ENCODE measurements at places on chromosomes 7 and 10.

GRCh38 chr7:40805361-40805760 is 670.6 kb downstream of the SUGCT start:
- no peaks in the 10 kb centered on the region for H3K36me3 ChIP-seq
- DNase-seq, result no peak
- no peak overlapping the region for H3K4me3 ChIP-seq
- H3K27ac ChIP-seq, result no peak overlapping the region
- H3K27me3 ChIP-seq, result no peaks in the 10 kb centered on the region
- no peaks in the 10 kb centered on the region for H3K4me1 ChIP-seq

DNA sequence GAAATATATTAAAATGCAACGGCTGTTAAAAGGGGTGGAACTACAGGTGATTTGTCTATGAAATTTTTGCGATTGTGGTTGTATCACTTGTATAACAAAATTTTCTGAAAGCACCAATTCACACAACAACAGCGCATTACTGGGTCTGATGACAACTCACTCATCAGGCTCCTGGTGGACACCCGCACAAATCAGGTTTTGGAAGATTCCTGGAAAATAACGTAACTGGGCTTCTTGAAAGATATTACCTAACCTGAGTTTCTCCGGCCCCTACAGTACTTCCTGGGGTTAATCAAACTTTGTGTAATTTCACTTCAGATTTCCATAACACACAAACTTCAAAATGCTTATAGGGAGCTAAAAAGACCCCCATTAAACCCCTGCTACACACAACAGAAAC is 7.6 kb downstream of the SNX8 start:
- H3K36me3 ChIP-seq, result 0 out of 2 replicates have a peak, but pooled peaks cover 4% of the 10 kb centered on the region
- H3K27ac ChIP-seq, result no peak overlapping the region
- no peak overlapping the region for H3K4me3 ChIP-seq
- no peaks in the 10 kb centered on the region for H3K4me1 ChIP-seq

DNA sequence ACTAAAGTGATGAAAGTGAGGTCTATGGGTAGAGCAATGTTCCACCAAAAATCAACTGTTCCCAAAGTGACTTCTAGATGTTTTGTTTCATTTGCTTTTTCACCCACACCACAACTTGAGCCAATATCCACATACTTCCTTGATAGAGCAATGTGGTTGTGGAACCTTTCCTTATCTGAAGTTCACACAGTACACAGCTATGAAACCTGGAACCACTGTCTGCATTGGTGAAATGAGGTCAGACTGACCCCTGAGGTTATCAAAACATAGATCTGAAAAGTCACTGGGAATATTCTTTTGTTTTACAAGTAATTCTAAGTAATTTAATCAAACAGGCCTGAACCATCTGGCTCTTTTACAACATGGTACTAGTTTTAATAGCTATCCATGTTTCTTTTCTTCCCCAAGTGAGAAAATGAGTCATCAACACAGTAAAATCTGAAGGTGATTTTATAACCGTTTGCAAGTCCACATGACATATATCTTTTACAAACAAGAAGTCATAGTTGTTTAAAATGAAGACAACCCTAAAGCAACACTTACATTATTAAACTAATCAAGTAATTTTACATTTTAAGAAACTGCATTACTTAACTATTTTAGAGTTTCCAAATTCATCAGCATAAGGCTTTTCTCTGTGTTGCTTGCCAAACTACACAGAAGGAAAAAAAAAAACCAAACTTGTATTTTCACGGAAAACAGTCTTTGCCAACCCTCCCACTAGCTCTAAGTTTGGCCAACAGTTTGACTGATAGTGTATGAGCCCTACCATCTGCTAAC is 80.3 kb downstream of the LRRC17 start:
- H3K4me1 ChIP-seq, result no peaks in the 10 kb centered on the region
- no peak overlapping the region for H3K4me3 ChIP-seq
- peaks cover 7% of the 10 kb centered on the region for H3K27me3 ChIP-seq
- no peak for DNase-seq
- H3K36me3 ChIP-seq, result no peaks in the 10 kb centered on the region

DNA sequence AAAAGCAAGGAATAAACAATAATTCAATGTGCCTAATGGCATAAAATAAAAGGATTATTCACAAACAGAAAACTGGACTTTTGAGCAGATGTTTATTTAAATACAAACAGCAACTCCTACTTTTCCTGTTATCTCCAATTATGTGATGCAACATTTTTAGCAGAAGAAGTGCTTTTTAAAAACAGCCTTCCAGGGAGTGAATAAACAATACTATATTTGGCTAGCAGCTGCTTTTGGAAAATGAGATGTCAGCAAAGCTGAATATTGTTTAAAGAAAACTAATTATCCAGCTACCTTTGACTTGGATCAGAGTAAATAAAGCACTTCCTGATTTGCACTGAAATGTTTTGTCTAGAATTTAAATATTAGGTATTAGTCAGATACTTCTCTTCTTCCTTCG is 23.2 kb downstream of the CDK1 start:
- no peak overlapping the region for H3K27ac ChIP-seq
- no peak overlapping the region for H3K4me3 ChIP-seq
- DNase-seq, result no peak
- no peaks in the 10 kb centered on the region for H3K4me1 ChIP-seq

- H3K36me3 ChIP-seq, result no peaks in the 10 kb centered on the region
- H3K27ac ChIP-seq, result no peak overlapping the region
- H3K4me3 ChIP-seq, result no peak overlapping the region
- peak; percentile 11 for DNase-seq
These were observed 63.3 kb upstream of the PRKG1 start for GRCh38 chr10:51010977-51011376.

- H3K4me3 ChIP-seq, result no peak overlapping the region
- H3K27ac ChIP-seq, result no peak overlapping the region
- H3K4me1 ChIP-seq, result no peaks in the 10 kb centered on the region
- no peaks in the 10 kb centered on the region for H3K27me3 ChIP-seq
These were observed 34.0 kb downstream of the SVIL start for GRCh38 chr10:29600821-29601220.

- no peak overlapping the region for H3K4me3 ChIP-seq
- no peaks in the 10 kb centered on the region for H3K27me3 ChIP-seq
- DNase-seq, result no peak
- H3K4me1 ChIP-seq, result no peaks in the 10 kb centered on the region
- no peak overlapping the region for H3K27ac ChIP-seq
These were observed 185.6 kb downstream of the PAXIP1 start for GRCh38 chr7:154817224-154817896.

GRCh38 chr7:142300689-142301088 is 42.8 kb upstream of the PRSS58 start:
- no peaks in the 10 kb centered on the region for H3K27me3 ChIP-seq
- peak overlapping the region; percentile 65 for H3K27ac ChIP-seq
- no peak overlapping the region for H3K4me3 ChIP-seq
- no peaks in the 10 kb centered on the region for H3K36me3 ChIP-seq
- DNase-seq, result peak; percentile 70

- H3K36me3 ChIP-seq, result no peaks in the 10 kb centered on the region
- no peak for DNase-seq
- no peak overlapping the region for H3K4me3 ChIP-seq
- peaks cover 13% of the 10 kb centered on the region for H3K27me3 ChIP-seq
- no peak overlapping the region for H3K27ac ChIP-seq
These were observed 29.8 kb downstream of the DIP2C start for GRCh38 chr10:659688-660141.

DNA sequence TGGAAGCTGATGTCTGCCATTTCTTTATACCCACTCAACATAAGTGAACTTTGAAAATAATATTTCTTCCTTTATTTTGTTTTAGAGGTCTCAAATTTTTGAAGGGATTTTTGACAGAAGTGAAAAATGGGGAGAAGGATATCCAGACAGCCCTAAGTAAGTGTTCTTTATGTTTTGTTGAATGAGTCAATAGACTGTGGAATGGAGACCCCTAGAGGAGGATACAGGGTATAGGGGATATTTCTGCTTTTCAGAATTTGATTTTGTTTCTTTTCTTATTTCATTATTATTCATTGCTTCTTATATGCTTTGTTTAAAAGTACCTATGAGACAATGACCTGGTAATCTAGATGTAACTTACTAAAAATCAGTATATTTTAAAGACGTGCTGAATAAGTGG is 34.4 kb downstream of the PLEKHA8 start:
- H3K36me3 ChIP-seq, result peaks cover 47% of the 10 kb centered on the region
- no peak overlapping the region for H3K4me3 ChIP-seq
- no peaks in the 10 kb centered on the region for H3K27me3 ChIP-seq
- no peak overlapping the region for H3K27ac ChIP-seq
- no peaks in the 10 kb centered on the region for H3K4me1 ChIP-seq

DNA sequence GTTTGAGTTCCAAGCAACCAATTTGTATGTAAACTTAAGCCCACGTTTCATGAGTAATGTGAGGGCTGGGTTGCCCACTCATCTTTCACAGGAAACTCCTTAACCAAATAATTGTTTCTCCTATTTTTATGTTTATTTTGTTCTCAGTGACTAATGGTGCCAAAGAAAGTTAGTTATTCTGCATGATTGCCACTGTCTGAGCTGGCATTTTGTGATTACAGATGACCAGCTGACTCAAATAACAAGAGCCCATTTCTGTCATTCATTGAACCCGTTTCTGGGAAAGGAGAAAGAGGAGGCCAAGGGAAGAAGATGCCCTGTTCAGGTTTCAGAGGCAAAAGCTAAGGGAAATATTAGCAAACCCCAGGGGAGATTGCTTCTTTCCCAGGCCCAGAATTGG is 186.9 kb upstream of the MYO3A start:
- H3K36me3 ChIP-seq, result no peaks in the 10 kb centered on the region
- no peak overlapping the region for H3K4me3 ChIP-seq
- no peak for DNase-seq
- H3K27me3 ChIP-seq, result no peaks in the 10 kb centered on the region

DNA sequence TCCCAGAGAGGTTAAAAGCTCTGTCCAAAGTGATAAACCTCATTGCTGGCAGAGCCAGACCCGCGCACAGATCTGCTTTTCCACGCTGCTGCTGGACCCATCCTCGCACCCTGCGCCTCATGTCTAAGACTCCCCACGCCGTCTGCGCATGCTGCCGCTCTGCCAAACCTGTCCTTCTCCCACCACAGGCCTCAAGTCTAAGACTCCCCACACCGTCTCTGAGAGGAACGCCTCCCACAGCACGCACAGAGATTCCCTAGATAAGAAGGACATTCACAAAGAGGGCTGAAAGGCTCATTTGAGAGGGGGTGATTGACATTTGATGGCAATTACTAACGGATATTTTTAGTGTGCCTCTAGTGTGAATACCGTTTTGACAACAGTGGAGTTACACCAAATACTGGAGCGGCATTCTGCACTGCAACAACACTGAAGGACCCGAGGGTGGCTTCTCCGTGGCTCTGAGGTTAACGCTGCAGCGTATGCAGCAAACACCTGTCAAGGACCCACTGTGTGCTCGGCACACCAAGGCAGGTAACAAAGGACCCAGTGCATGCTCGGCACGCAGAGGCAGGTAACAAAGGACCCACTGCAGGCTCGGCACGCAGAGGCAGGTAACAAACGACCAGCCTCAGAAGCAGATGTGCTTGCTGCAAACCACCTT is 231.4 kb downstream of the DNAJB6 start:
- no peak overlapping the region for H3K4me3 ChIP-seq
- H3K4me1 ChIP-seq, result no peaks in the 10 kb centered on the region
- no peak for DNase-seq
- peaks cover 82% of the 10 kb centered on the region for H3K36me3 ChIP-seq

GRCh38 chr7:97016381-97017191 is 8.0 kb downstream of the DLX5 start:
- H3K4me1 ChIP-seq, result no peaks in the 10 kb centered on the region
- H3K27me3 ChIP-seq, result peaks cover 5% of the 10 kb centered on the region
- no peak overlapping the region for H3K4me3 ChIP-seq
- no peaks in the 10 kb centered on the region for H3K36me3 ChIP-seq
- no peak for DNase-seq
- H3K27ac ChIP-seq, result no peak overlapping the region

DNA sequence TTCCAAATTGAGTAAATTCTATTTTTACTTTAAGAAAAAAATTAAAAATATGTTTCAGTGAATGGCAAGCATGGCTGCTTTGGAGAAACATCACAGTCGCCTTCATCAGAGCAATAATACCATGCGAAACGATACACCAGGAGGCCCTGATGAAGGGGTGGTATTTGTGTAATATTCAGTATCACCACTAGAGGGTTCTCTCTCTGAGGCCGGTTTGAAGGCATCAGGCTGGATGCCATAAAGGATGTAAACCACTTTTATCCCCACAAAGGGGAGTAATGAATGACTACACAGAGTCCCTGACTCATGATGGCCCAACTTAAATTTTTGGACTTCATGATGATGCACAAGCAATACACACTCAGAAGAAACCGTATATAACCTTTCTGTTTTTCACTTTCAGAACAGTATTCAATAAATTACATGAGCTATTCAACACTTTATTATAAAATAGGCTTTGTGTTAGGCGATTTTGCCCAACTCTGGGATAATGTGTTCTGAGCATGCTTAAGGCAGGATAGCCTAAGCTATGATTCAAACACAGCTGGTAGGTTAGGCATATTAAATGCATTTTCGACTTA is 95.5 kb downstream of the PPP1R17 start:
- no peaks in the 10 kb centered on the region for H3K27me3 ChIP-seq
- no peaks in the 10 kb centered on the region for H3K4me1 ChIP-seq
- H3K36me3 ChIP-seq, result no peaks in the 10 kb centered on the region
- DNase-seq, result peak; percentile 17

GRCh38 chr7:39732837-39733804 is 109.7 kb downstream of the RALA start:
- H3K27me3 ChIP-seq, result no peaks in the 10 kb centered on the region
- peak; percentile 96 for DNase-seq
- peaks cover 37% of the 10 kb centered on the region for H3K4me1 ChIP-seq
- peak overlapping the region; percentile 71 for H3K27ac ChIP-seq
- peak overlapping the region; percentile 35 for H3K4me3 ChIP-seq

- H3K4me1 ChIP-seq, result peaks cover 32% of the 10 kb centered on the region
- no peak overlapping the region for H3K27ac ChIP-seq
- no peaks in the 10 kb centered on the region for H3K27me3 ChIP-seq
- peak; percentile 58 for DNase-seq
These were observed 72.2 kb downstream of the CHST15 start for GRCh38 chr10:124020981-124021815.

DNA sequence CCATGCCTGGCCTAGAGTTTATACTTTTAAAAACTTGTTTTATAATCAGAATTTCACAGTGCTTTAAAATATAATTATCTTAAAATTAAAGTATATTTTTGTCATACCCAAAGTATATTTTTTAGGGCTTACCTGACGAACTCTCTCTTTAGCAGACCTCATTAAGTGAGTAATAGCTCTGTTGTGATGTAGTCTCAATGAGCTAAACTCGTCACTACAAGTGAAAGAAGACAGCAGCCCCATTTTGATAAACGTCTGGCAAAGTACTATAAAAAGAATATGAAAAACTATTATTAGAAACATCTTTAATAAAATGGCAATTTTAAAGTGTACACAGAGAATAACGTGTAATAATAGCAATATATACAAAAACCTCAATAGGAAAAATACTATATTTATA is 18.6 kb downstream of the ANKRD61 start:
- no peaks in the 10 kb centered on the region for H3K27me3 ChIP-seq
- no peak for DNase-seq
- H3K4me1 ChIP-seq, result no peaks in the 10 kb centered on the region
- peaks cover 75% of the 10 kb centered on the region for H3K36me3 ChIP-seq
- H3K27ac ChIP-seq, result no peak overlapping the region

GRCh38 chr7:139767561-139767982 is 10.2 kb downstream of the HIPK2 start:
- peaks cover 23% of the 10 kb centered on the region for H3K4me1 ChIP-seq
- H3K36me3 ChIP-seq, result no peaks in the 10 kb centered on the region
- DNase-seq, result peak; percentile 45
- no peak overlapping the region for H3K4me3 ChIP-seq
- H3K27ac ChIP-seq, result peak overlapping the region; percentile 60

- H3K27ac ChIP-seq, result no peak overlapping the region
- no peak for DNase-seq
- H3K4me1 ChIP-seq, result no peaks in the 10 kb centered on the region
- no peak overlapping the region for H3K4me3 ChIP-seq
- no peaks in the 10 kb centered on the region for H3K27me3 ChIP-seq
These were observed 320.9 kb upstream of the AUTS2 start for GRCh38 chr7:69277366-69277765.
